Left ventricle myocardium superior (tissue), 1 donor: ENCODE measurements at places on chromosomes 5 and 9. TPM values are rescaled to one million over a fixed set of nuclear protein-coding genes. Genes with fewer than 3 reads are reported as not detected.

GRCh38 chr5:118293378-118293777, 695.0 kb downstream of the DTWD2 start:
- no peak for DNase-seq

- no peak for DNase-seq
These were observed 12.2 kb downstream of the TAS2R1 start for GRCh38 chr5:9617739-9618504.

DNA sequence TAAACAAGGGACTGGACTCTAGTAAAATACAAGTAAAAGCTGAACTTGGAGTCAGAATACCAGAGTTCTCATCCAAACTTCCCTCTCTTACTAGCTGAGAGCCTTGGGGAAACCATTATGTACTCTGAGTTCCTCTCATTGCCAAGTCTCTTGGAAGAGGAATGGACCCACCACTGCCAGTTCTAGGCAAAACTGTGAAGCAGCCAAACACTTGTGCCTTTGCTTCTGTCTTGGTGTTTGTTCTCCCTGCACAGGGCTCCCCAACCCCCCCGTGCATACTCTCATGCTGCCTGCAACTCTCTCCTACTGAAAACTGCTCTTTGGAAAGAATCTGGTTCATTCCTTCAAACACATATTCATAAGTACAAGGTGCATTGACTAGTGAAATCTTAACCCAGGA, 102.6 kb downstream of the PDZD2 start:
- DNase-seq, result peak; percentile 76

DNA sequence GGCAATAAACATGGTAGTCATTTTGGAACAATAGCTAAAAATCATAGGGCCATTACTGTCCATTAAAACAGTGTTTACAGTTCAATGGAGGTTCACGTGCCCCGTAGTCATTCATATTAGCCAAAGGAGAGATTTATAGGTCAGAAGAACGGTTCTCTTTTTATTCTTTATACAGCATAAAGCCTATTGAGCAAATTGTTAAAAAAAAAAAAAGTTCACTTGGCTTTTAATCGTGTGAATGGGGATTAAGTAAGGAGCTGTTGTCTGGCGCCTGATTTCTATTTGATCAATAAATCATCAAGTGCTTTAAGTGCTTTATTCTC, 69.1 kb upstream of the TBCA start:
- no peak for DNase-seq

DNA sequence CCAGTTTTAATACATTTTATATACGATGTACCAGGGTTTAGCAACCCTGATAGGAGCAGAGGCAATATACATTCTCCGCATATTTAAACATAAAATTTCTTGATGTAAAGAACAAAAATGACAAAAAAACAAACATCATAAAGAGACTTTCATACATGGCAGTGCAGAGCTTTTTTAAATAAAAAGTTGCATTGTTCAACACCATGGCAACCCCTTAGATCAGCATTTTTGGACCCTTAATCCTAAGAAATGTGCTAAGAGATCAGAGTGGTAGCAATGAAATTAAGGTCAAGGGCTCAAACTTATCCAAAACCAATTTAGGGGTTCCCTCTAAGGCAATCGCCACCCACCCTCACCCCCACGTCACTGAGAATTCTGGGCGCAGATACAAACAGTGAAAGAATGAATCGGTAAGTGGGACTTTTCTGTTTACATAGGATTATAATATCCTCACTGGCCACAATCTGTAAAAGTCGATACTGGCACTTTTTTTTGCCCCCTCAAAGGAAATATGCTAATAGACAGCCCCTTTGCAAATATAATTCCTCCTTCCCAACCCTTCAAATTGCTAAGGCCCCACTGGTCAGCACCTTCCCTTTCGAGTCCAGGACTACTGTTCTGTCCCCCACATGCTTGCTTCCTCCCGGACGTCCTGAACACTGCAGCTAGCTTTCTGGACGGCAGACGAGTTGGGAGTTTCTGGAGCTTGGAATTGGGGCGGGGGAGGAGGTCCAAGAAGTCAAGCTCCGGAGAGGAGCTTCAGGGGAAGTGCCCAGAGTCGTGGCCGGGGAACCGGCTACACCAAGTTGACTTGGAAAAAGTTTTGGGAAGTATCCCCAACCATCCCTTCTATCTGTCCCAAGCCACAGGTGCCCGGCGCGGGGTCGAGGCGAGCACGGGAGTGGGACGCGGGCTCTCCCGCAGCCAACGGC, 2.2 kb downstream of the GAS1 start:
- DNase-seq, result peak; percentile 30

- DNase-seq, result no peak
These were observed 36.2 kb upstream of the ANKRD55 start for GRCh38 chr5:56269216-56269927.

GRCh38 chr9:77856615-77857014, 175.0 kb downstream of the GNAQ start:
- no peak for DNase-seq

DNA sequence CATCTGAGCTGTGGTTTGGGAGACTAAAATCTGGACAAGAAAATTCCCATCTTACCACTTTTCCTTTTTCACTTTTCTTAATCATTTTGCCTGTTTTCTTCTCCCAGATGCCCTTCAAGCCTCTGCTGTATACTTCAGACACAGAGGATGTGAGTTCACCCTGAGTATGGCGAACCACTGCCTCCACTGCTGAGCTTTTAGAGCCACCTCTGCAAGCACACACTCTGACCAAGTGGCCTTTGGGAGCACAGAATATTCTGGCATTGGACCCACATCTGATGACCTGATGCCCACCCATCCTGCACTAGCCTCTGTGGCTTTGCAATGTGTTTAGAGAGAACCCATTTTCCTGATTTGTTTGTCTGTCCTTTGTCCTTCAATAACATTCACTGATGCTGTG, 32.5 kb downstream of the TERT start:
- DNase-seq, result no peak

- no peak for DNase-seq
These were observed 9.4 kb downstream of the KCNT1 start for GRCh38 chr9:135711391-135711790.

DNA sequence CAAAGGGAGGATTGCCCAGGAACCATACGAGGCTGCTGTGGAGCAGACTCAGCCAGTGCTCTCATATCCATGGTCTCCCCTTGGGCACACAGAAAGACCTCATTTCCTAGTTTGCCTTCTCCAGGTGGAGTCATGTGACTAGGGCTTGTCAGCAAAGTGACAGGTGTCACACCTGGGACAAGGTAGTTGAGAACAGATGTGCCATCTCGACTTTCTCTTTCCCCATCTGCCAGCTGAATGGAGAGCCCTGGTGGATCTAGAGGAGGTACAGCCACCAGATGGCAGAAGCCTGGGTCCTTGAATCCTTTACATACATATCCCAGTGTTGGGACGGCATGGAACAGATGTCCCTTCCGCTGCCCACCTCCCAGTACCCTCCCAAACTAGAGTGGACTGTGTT, 42.9 kb upstream of the ALDOB start:
- no peak for DNase-seq

- DNase-seq, result no peak
These were observed 636.5 kb downstream of the TLE1 start for GRCh38 chr9:81052846-81053245.

CBY3 gene
- not detected for total RNA-seq

DPYSL3 gene
- 19.5 TPM for total RNA-seq

FSTL4 gene
- total RNA-seq, result not detected
